ENCODE measurements at places on chromosomes 2 and 18. TPM values are rescaled to one million over a fixed set of nuclear protein-coding genes. Genes with fewer than 3 reads are reported as not detected.

SOX11 gene
- not detected for total RNA-seq

TEX51 gene
- 1.3 TPM for total RNA-seq

CD226 gene
- total RNA-seq, result 4.7 TPM

GALNT3 gene
- total RNA-seq, result 69.9 TPM

PLGLB1 gene
- total RNA-seq, result 2.1 TPM

STAT4 gene
- 0.41 TPM for total RNA-seq

- no peak for DNase-seq
- no peak overlapping the region for H3K4me3 ChIP-seq
- no peak overlapping the region for H3K27ac ChIP-seq
- no peaks in the 10 kb centered on the region for H3K36me3 ChIP-seq
- no peaks in the 10 kb centered on the region for H3K27me3 ChIP-seq
Measured at GRCh38 chr2:217279556-217279955, 419.7 kb upstream of the TNP1 start.

- H3K27ac ChIP-seq, result no peak overlapping the region
- no peak overlapping the region for H3K4me3 ChIP-seq
- H3K4me1 ChIP-seq, result no peaks in the 10 kb centered on the region
- H3K36me3 ChIP-seq, result no peaks in the 10 kb centered on the region
- H3K27me3 ChIP-seq, result no peaks in the 10 kb centered on the region
Measured at GRCh38 chr2:121064186-121064585, 220.8 kb downstream of the TFCP2L1 start.

GRCh38 chr18:11955239-11956029, 25.9 kb upstream of the IMPA2 start:
- H3K36me3 ChIP-seq, result no peaks in the 10 kb centered on the region
- no peak overlapping the region for H3K27ac ChIP-seq
- no peaks in the 10 kb centered on the region for H3K4me1 ChIP-seq
- DNase-seq, result no peak
- H3K4me3 ChIP-seq, result no peak overlapping the region
- H3K27me3 ChIP-seq, result no peaks in the 10 kb centered on the region

GRCh38 chr2:69205491-69205890, 181.5 kb downstream of the GFPT1 start:
- H3K27ac ChIP-seq, result no peak overlapping the region
- no peak overlapping the region for H3K4me3 ChIP-seq
- no peaks in the 10 kb centered on the region for H3K4me1 ChIP-seq
- no peak for DNase-seq
- H3K36me3 ChIP-seq, result no peaks in the 10 kb centered on the region

- no peaks in the 10 kb centered on the region for H3K4me1 ChIP-seq
- no peak overlapping the region for H3K4me3 ChIP-seq
- H3K27me3 ChIP-seq, result no peaks in the 10 kb centered on the region
- no peaks in the 10 kb centered on the region for H3K36me3 ChIP-seq
- H3K27ac ChIP-seq, result no peak overlapping the region
- no peak for DNase-seq
Measured at GRCh38 chr2:20949256-20949655, 94.6 kb downstream of the APOB start.

GRCh38 chr2:43158259-43158880, 68.0 kb downstream of the ZFP36L2 start:
- no peak overlapping the region for H3K4me3 ChIP-seq
- H3K36me3 ChIP-seq, result no peaks in the 10 kb centered on the region
- peaks cover 13% of the 10 kb centered on the region for H3K4me1 ChIP-seq
- DNase-seq, result peak; percentile 81

- H3K4me1 ChIP-seq, result no peaks in the 10 kb centered on the region
- no peak overlapping the region for H3K4me3 ChIP-seq
- H3K27ac ChIP-seq, result no peak overlapping the region
- no peaks in the 10 kb centered on the region for H3K27me3 ChIP-seq
- H3K36me3 ChIP-seq, result no peaks in the 10 kb centered on the region
Measured at GRCh38 chr2:223418131-223418530, 184.0 kb downstream of the SCG2 start.

DNA sequence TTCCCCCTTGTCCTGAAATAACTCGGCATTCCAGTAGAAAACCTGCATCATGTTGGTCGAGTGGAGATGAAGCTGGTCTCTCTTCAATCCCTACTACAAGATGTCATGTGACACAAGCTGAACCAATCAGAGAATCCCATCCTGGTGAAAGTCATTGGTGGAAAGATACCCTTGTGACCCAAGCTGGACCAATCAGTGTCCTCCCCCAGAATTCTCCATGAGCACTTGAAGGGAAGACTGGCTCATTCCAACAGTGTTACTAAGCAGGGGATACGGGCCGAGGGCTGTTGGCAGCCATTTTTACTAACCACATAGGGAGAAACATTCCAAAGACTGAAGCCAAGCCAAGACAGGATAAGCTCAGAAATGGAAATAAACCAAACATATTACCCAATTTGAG, 298.3 kb downstream of the ICOS start:
- H3K27me3 ChIP-seq, result peaks cover 3% of the 10 kb centered on the region
- H3K4me1 ChIP-seq, result no peaks in the 10 kb centered on the region
- no peak overlapping the region for H3K27ac ChIP-seq
- no peak overlapping the region for H3K4me3 ChIP-seq

DNA sequence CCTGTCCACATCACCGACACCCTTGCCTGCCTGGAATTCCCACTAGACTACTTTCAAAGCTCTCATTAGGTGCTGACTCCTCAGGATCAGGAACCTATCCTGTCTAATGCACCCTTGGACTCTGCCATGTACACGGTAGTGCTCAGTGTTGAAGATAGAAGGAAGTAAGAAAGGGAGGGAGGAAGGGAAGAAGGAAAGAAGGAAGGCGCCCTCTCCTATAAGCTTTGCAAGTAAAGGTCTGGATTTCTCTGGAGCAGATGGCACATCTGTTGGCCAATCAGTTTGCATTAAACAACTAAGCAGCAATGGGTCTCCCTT, 45.3 kb downstream of the SCTR start:
- H3K4me1 ChIP-seq, result no peaks in the 10 kb centered on the region
- no peak overlapping the region for H3K27ac ChIP-seq
- no peak for DNase-seq
- H3K4me3 ChIP-seq, result no peak overlapping the region
- H3K36me3 ChIP-seq, result no peaks in the 10 kb centered on the region

DNA sequence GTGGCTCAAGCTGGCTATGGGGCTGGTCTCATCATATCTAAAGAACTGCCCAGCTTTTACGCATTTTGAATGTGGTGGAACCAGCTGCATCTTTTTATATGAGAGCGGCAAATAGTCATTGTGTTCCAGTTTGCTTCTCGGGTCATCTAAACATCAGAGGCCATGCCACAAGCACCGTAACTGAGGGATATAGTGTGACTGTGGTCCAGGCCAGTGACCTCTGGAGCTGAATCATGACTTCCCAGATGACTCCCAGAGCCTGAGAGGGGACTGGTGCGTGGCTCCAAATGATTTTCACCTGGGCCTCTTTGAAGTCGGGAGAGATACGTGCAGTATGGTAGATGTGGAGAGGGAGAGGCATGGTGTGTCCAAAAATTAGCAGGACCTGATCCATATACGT, 271.0 kb downstream of the NEDD4L start:
- H3K4me3 ChIP-seq, result no peak overlapping the region
- no peaks in the 10 kb centered on the region for H3K36me3 ChIP-seq
- peak overlapping the region; percentile 66 for H3K27ac ChIP-seq
- H3K4me1 ChIP-seq, result peaks cover 25% of the 10 kb centered on the region
- DNase-seq, result no peak
- no peaks in the 10 kb centered on the region for H3K27me3 ChIP-seq

- H3K27ac ChIP-seq, result no peak overlapping the region
- H3K4me1 ChIP-seq, result no peaks in the 10 kb centered on the region
- no peaks in the 10 kb centered on the region for H3K36me3 ChIP-seq
- H3K4me3 ChIP-seq, result no peak overlapping the region
- H3K27me3 ChIP-seq, result no peaks in the 10 kb centered on the region
Measured at GRCh38 chr2:49982871-49983270, 828.6 kb upstream of the FSHR start.

DNA sequence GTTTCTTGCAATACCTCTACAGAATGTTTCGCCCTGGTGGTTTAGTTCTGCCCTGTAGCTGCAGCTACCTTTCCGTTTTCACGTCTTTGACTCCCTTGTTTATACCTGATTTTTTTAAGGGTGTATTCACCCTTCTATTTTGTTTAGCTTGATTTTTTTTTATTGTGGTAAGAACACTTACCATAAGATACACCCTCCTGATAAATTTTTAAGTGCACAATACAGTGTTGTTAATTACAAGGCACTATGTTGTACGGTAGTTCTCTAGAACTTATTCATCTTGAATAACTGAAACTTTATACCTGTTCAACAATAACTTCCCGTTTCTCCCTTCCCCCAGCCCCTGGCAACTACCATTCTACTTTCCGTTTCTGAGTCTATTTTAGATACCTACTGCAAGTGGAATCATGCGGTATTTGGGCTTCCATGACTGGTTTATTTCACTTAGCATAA, 48.9 kb upstream of the NABP1 start:
- no peaks in the 10 kb centered on the region for H3K27me3 ChIP-seq
- H3K27ac ChIP-seq, result no peak overlapping the region
- no peaks in the 10 kb centered on the region for H3K36me3 ChIP-seq
- DNase-seq, result no peak

- no peak overlapping the region for H3K4me3 ChIP-seq
- H3K36me3 ChIP-seq, result no peaks in the 10 kb centered on the region
- no peaks in the 10 kb centered on the region for H3K27me3 ChIP-seq
Measured at GRCh38 chr2:8580316-8581233, 101.3 kb upstream of the ID2 start.

DNA sequence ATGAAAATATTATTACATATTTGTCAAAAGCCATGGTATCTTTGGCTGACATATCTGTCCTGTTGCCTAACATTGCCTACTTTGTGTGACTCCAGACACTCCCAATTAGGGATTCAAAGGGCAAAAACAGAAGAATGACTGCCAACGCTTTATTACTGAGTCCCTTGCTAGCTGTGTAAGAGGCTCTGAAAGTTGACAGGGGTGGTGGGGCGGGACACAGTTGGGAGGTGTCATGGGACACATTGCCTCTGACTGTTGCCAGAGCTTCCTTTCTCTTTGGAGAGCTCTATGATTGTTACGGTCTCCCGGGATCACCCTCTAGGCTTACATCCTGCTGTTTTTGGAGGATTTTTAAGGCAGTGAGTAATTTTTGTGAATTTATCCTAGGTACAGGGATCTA, 249.6 kb upstream of the ACVR2A start:
- no peak for DNase-seq
- no peak overlapping the region for H3K4me3 ChIP-seq
- H3K27me3 ChIP-seq, result no peaks in the 10 kb centered on the region
- H3K27ac ChIP-seq, result no peak overlapping the region

DNA sequence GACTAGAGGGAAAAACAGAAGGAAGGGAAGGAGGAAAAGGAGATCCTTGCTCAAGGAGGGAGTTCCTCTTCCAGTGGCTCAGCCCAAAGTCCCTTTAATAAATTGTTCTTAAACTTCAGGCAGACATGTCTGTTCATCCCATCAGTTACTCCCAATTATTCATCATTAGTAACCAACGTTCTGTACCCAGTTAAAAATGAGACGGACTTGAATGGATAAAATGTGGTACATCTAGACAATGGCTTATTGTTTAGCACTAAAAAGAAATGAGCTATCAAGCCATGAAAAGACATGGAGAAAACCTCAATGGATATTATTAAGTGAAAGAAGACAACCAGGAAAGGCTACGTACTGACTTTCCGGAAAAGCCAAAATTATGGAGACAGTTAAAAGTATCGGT, 50.8 kb upstream of the ACSL3 start:
- H3K36me3 ChIP-seq, result no peaks in the 10 kb centered on the region
- no peaks in the 10 kb centered on the region for H3K4me1 ChIP-seq
- H3K4me3 ChIP-seq, result no peak overlapping the region
- H3K27me3 ChIP-seq, result no peaks in the 10 kb centered on the region
- no peak for DNase-seq
- H3K27ac ChIP-seq, result no peak overlapping the region

DNA sequence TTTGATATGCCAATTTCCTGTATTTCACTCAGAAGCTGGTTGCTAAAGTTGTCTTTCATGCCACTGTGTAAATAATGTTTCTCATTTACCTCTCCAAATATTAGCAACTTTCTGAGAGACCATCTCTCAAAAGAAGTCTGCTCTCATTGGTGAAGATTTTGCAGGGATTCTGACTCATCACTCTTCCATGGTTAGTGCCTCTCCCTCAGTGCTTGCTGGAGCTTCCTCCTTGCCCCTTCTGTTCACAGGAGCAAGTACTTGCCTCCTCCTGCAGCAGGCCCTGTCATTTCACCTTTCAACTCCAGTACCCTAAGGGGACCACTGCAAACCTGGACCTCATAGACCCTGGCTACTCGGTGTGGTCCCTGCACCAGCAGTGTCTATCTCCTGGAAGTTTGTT, 168.8 kb downstream of the ZNF385B start:
- H3K36me3 ChIP-seq, result no peaks in the 10 kb centered on the region
- H3K4me1 ChIP-seq, result no peaks in the 10 kb centered on the region
- H3K27me3 ChIP-seq, result no peaks in the 10 kb centered on the region
- H3K27ac ChIP-seq, result no peak overlapping the region

DNA sequence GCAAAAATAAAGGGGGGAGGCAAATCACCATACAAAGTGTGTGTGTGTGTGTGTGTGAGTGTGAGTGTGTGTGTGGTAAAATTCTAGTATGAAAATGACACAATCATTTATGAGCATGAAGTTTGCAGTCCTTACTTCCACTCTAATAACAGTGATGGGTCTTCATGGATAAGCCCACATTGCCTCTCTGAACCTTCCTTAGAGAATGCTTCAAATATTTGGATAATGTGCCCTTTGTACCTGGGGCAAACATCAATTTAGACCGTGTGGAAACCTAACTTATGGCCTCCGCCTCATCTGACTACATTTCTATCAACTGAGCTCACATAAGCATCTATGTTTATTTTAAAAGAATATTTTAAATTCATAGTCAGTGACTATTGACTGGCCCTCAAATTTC, 3.7 kb downstream of the SCN9A start:
- DNase-seq, result no peak
- H3K4me1 ChIP-seq, result no peaks in the 10 kb centered on the region
- no peaks in the 10 kb centered on the region for H3K36me3 ChIP-seq
- no peak overlapping the region for H3K27ac ChIP-seq
- no peaks in the 10 kb centered on the region for H3K27me3 ChIP-seq

DNA sequence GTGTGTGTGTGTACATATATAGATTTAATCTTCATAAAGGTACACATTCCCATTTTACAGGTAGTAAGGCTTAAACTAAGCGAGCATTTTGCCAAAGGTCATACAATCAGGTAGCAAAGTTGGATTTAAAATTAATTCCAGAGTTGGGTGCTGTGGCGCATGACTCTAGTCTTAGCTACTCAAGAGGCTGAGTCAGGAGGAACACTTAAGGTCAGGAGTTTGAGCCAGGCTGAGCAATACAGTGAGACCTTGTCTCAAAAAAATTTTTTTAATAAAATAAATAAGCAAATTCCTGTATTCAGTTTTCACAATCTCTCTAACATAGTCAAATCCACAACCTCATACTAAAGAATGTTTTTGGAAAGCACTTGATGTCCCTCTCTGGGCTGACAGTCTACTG, 111.5 kb upstream of the LDLRAD4 start:
- H3K27me3 ChIP-seq, result no peaks in the 10 kb centered on the region
- H3K27ac ChIP-seq, result no peak overlapping the region
- no peak overlapping the region for H3K4me3 ChIP-seq
- no peaks in the 10 kb centered on the region for H3K4me1 ChIP-seq

DNA sequence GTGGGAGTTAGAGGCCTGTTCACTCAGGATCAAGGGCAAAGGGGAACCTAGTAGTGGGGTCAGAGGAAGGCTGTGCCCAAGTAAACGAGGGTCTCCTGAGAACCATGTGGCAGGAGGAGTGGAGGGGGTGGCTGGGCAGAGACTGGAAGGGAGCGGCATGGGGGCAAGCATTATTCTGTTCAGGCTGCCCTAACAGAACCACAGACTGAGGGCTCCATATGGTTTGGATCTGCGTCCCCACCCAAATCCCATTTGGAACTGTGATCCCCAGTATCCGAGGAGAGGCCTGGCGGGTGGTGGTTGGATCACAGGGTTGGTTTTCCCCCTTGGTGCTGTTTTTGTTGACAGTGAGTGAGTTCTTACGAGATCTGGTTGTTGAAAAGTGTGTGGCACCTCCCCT, 287.0 kb downstream of the PHLPP1 start:
- H3K4me1 ChIP-seq, result no peaks in the 10 kb centered on the region
- no peak overlapping the region for H3K27ac ChIP-seq
- H3K36me3 ChIP-seq, result no peaks in the 10 kb centered on the region
- H3K4me3 ChIP-seq, result no peak overlapping the region

Measured in prostate gland (tissue), 2 donors.